ENCODE measurements at places on chromosomes 3 and 15.

GRCh38 chr3:197025736-197026480 is 3.7 kb downstream of the MELTF start:
- DNase-seq: no peak

- DNase-seq: no peak
Measured at GRCh38 chr3:114242947-114243346, 5.6 kb upstream of the ZNF80 start.

DNA sequence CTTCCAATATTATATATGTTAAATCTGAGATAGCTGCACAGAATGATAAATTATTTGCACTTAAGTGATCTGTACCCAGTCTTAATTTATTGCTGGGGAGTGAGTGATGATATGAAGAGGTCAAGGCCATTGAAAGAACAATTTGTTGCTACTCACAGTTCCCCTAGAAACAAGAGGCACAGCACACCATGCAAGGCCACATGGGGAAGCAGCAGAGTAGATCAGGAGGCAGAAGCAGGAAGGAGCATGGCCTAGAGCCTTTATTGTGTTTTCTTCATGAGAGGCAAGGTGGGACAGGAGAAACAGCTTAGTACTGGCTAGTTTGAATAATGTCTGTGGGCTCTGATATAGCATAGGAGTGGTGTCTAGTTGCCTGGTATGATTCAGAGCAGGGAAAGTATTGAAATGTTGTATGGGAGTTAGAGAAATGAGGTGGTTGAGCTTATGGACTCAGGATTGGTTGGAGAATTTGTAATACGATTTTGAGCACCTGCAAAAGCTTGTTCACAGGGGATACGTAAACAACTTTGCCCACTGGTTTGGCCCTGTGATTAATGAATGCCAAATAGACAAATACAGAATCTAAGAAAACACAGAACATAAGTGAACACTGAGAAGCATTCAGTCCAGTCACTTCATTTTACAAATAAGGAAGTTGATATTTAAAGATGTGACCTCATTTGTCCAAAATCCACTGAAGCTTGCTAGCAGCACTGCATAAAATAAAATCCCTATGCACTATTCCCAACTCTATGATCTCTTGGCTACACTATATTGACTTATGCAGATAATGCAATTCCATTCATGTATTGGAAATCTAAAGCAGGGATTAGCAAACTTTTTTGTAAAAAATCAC is 71.7 kb downstream of the TMCO5A start:
- no peak for DNase-seq

- DNase-seq: no peak
Measured at GRCh38 chr3:152149832-152150231, 118.9 kb upstream of the MBNL1 start.

DNA sequence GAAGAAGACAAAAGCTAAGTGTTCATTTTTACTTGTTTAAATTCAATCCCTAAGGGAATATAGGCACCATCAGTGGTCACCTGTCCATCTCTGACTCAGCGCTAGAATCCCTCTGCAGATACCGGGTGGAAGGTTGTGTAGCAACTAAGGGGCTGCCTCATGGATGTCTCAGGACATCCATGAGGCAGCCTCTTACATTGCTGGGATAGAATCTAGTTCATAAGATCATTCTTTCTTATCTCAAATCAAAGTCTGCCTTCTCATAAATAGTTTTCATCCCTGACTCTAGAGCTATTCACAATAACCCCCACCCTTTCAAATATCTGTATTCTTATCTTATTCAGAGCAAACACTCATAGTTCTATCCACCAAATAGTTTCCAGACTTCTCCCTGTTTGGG is 38.1 kb downstream of the HSPBAP1 start:
- no peak for DNase-seq

DNA sequence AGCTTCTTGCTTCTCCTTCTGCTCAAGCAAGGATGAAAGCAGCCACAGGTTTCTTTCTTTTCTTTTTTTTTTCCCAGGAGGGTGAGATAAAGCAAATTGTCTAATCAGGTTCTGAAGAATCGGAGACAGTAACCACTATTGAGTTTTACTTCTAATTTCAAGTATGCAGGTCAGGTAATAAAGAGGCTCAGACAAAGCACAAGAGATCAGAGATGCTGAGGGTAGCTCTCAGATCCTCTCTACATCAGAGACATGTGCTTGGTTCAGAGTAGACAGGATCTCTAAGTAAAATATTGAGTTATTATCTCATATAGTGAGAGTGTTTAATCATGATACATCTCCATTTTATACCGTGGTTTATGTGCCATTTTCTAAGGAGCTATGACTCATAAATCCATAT is 168.5 kb downstream of the NFKBIZ start:
- no peak for DNase-seq

- DNase-seq: no peak
Measured at GRCh38 chr3:177618873-177619733, 421.8 kb upstream of the TBL1XR1 start.

DNA sequence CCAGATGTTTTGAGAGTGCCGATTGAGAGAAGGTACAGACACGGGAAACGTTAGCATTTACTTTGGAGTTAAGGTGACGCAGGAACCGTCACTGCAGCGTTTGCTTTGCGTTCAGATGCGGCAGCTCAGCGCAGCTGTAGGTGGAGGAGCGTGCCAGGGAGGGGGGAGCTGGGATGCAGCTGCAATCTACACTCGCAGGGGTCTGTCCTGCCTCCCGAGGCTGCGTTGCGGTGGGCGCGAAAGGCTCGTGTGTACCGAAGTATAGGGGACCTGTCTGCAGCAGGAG is 425 bp upstream of the FYTTD1 start:
- no peak for DNase-seq

DNA sequence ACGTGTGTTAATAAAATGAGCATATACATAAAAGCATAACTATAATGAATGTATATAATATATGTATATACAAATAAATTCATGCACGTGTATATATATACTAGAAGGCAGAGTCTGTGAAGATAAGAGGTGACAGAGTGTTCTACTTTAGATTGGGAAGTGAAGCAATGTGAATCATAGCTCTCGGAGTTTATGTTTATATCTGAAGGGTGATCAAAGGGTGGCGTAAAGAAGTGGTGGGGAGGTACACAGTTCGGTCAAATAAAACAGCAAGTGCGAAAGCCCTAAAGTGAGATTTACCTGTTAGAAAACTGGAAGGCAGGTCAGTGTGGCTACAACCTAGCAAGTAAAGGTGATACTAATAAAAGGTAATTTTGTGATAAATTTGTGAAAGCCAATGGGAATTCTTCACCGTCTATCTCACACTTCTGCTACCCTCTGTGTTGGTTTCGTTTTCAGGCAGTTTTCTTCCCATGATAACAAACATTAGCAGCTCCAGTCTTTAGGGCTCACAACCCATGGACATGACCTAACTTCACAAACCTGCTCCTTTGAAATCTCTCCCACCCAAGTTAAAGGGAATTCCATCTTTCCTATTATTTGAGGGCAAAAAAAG is 46.7 kb upstream of the BCHE start:
- no peak for DNase-seq

DNA sequence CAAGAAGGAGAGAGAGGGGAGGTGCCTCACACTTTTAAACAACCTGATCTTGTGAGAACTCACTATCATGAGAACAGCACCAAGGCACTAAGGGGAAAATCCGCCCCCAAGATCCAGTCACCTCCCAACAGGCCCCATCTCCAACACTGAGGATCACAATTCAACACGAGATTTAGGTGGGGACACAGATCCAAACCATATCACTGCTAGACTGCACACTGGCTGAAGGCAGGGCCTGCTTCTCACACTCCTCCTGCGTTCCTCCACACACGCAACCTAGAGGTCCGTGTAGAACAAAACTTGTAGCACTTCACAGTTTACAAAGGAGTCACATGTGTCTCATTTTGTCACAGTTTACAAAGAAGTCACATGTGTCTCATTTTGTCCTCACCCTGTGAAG is 97.8 kb downstream of the DAPK2 start:
- DNase-seq: no peak

- DNase-seq: no peak
Measured at GRCh38 chr3:132189601-132190000, 127.6 kb upstream of the ACP3 start.

DNA sequence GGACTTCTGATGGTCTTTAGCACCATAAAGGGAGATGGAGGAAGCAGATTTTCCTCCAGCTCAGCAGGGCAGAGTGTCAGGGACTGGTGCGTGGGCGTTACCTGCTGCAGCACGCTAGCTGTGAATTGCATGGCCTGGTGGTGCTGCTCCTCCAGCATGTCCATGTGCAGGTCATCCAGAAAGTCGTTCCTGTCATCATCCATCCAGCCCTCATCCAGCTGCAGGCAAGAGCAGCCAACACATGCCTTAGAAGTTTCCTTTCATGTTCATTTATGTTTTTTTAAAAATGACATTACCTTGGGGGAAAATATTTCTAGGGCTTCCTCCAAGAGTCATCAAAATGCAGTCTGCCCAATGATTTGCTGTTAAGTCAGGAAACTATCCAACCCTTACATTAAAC is 239.2 kb downstream of the PDZRN3 start:
- DNase-seq: no peak

DNA sequence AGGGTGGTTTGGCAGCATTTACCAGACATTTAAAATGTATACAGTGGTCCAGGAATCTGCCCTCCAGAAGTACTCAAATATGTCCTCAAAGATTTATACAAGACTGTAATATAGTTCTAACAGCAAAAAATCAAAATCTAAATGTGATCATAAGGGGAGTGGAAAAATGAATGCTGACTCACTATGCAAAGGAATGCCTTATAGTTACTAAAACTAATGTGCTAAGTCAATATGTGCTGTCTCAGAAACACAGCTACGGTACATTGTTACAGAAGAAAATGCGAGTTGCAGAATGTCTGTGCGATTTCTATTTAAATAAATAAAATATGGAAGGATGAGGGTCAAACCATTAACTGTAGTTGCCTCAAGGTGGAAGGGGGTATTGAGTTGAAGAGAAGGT is 230.1 kb upstream of the UBE2E1 start:
- no peak for DNase-seq

DNA sequence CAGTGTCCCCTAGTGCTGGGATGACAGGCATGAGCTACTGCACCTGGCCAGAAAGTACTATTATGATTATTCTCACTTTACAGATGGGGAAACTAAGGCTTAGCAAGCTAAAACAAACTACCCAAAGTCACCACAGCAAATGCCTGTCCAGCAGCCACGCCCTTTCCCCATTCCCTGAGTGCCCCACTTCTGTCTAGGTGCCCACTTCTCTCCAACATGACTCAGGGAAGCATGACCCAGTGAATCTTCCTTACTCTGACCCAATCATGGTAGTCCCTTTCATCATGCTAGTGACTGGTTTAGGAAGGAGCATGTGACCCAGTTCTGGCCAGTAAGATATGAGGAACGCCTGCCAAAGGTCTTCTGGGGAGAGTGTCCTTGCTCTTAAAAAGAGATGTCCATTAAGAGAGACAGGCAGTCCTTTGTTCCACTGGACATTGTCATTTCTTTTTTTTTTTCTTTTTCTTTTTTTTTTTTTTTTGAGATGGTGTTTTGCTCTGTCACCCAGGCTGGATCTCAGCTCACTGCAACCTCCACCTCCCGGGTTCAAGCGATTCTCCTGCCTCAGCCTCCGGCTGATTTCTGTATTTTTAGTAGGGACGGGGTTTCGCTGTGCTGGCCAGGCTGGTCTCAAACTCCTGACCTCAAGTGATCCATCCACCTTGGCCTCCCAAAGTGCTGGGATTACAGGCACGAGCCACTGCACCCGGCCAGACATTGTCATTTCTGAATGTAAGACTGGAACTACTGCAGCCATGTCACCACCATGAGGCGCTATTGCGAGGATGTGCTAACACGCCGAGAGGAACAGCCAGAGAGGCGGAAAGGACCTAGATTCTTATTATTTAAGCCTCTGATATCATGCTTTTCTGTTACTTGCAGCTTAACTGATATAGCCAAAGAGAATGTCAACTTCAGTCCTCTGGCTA is 19.8 kb downstream of the MEGF11 start:
- DNase-seq: no peak

GRCh38 chr3:197302696-197303341 is 4.4 kb upstream of the DLG1 start:
- DNase-seq: no peak

All from stimulated activated CD8-positive, alpha-beta memory T cell treated with anti-CD3 and anti-CD28 coated beads, Interleukin-7, amount 100 ng/mL, for 1 hour (primary cell).